ENCODE measurements at places on chromosomes 5 and 9. TPM values are rescaled to one million over a fixed set of nuclear protein-coding genes. Genes with fewer than 3 reads are reported as not detected.

SLC23A1 gene
- total RNA-seq, result 1.9 TPM

MARCOL gene
- total RNA-seq, result not detected

TSSK1B gene
- not detected for total RNA-seq

ANKRD20A1 gene
- total RNA-seq, result 1.5 TPM

C5orf58 gene
- total RNA-seq, result not detected

KLF4 gene
- 25.3 TPM for total RNA-seq
